Adrenal gland (tissue), 19 donors: ENCODE measurements at places on chromosomes 4 and X. TPM values are rescaled to one million over a fixed set of nuclear protein-coding genes. Genes with fewer than 3 reads are reported as not detected.

Gene SATL1
- 1.7 TPM for total RNA-seq

- H3K27ac ChIP-seq: no peak overlapping the region
- no peak for DNase-seq
- no peaks in the 10 kb centered on the region for H3K36me3 ChIP-seq
- no peak overlapping the region for H3K4me3 ChIP-seq
These were observed 136.0 kb upstream of the ARX start for GRCh38 chrX:25151749-25152148.

Gene CFI
- total RNA-seq: 79.9 TPM

GRCh38 chr4:73869130-73870055 is at the start of gene CXCL1:
CXCL1 (plus strand) TSS chr4:73869393; CDS start chr4:73869471, 78 bp downstream.
- DNase-seq: no peak
- no peak within 1 kb of the TSS for H3K4me3 ChIP-seq
- H3K36me3 ChIP-seq: no peaks in the 10 kb centered on the region
- H3K27me3 ChIP-seq: no peaks in the 10 kb centered on the region
- H3K27ac ChIP-seq: peak within 1 kb of the TSS; percentile 13

DNA sequence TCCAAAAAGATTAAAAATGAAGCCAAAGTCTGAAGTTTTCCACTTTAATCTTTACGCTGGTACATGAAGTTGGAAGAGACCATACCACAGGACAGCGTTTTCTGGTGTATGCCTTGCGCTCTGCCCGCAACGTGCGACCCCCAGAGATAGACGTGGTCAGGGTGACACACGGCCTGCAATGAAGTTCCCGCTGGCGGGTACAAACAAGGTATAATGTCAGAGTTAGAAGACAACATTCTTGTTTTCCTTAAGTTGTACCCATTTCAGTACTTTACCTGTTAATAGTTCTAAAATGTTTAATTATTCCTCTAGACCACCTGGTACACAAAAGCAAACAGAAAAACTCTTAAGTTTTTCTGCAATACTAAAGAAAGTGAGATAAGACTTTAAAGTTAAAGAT is 4.8 kb downstream of the HNRNPDL start:
- no peak overlapping the region for H3K27ac ChIP-seq
- no peak overlapping the region for H3K4me3 ChIP-seq
- peaks cover 13% of the 10 kb centered on the region for H3K4me1 ChIP-seq
- H3K27me3 ChIP-seq: no peaks in the 10 kb centered on the region

Gene HNRNPH2
- total RNA-seq: 46.0 TPM

- no peaks in the 10 kb centered on the region for H3K36me3 ChIP-seq
- H3K4me1 ChIP-seq: no peaks in the 10 kb centered on the region
- no peak for DNase-seq
- H3K27ac ChIP-seq: no peak overlapping the region
These were observed 37.0 kb upstream of the SMIM31 start for GRCh38 chr4:164716901-164717300.

GRCh38 chr4:53905941-53906377 is 158.4 kb downstream of the CHIC2 start:
- no peaks in the 10 kb centered on the region for H3K27me3 ChIP-seq
- peaks cover 13% of the 10 kb centered on the region for H3K4me1 ChIP-seq
- DNase-seq: peak; percentile 39
- H3K4me3 ChIP-seq: no peak overlapping the region
- H3K27ac ChIP-seq: no peak overlapping the region
- no peaks in the 10 kb centered on the region for H3K36me3 ChIP-seq

Gene RPS6KA3
- 41.9 TPM for total RNA-seq

GRCh38 chr4:182862921-182863320 is 54.3 kb downstream of the DCTD start:
- no peak overlapping the region for H3K4me3 ChIP-seq
- DNase-seq: no peak
- H3K27ac ChIP-seq: no peak overlapping the region

Gene HMX1
- total RNA-seq: not detected

GRCh38 chr4:14857981-14858380 is 144.3 kb upstream of the CPEB2 start:
- no peak overlapping the region for H3K27ac ChIP-seq
- H3K4me3 ChIP-seq: no peak overlapping the region
- no peaks in the 10 kb centered on the region for H3K4me1 ChIP-seq
- DNase-seq: no peak
- H3K36me3 ChIP-seq: no peaks in the 10 kb centered on the region

- no peak for DNase-seq
- no peaks in the 10 kb centered on the region for H3K27me3 ChIP-seq
- H3K36me3 ChIP-seq: no peaks in the 10 kb centered on the region
- H3K27ac ChIP-seq: no peak overlapping the region
- H3K4me3 ChIP-seq: no peak overlapping the region
These were observed 28.3 kb upstream of the HPGD start for GRCh38 chr4:174550541-174550940.

Gene NEUROG2
- not detected for total RNA-seq

- no peak for DNase-seq
- no peak overlapping the region for H3K27ac ChIP-seq
- H3K36me3 ChIP-seq: no peaks in the 10 kb centered on the region
- no peaks in the 10 kb centered on the region for H3K27me3 ChIP-seq
These were observed 244.1 kb downstream of the RAB28 start for GRCh38 chr4:13240066-13240465.

GRCh38 chrX:106401965-106402559 is 209.7 kb upstream of the RADX start:
- H3K36me3 ChIP-seq: no peaks in the 10 kb centered on the region
- H3K27me3 ChIP-seq: peaks cover 19% of the 10 kb centered on the region
- H3K4me3 ChIP-seq: no peak overlapping the region
- DNase-seq: no peak

GRCh38 chr4:20299515-20299914 is 47.8 kb downstream of the SLIT2 start:
- peaks cover 9% of the 10 kb centered on the region for H3K4me1 ChIP-seq
- no peak overlapping the region for H3K4me3 ChIP-seq
- no peaks in the 10 kb centered on the region for H3K27me3 ChIP-seq
- H3K36me3 ChIP-seq: no peaks in the 10 kb centered on the region
- no peak overlapping the region for H3K27ac ChIP-seq
- peak; percentile 19 for DNase-seq

Gene GPRASP1
- total RNA-seq: 20.1 TPM

DNA sequence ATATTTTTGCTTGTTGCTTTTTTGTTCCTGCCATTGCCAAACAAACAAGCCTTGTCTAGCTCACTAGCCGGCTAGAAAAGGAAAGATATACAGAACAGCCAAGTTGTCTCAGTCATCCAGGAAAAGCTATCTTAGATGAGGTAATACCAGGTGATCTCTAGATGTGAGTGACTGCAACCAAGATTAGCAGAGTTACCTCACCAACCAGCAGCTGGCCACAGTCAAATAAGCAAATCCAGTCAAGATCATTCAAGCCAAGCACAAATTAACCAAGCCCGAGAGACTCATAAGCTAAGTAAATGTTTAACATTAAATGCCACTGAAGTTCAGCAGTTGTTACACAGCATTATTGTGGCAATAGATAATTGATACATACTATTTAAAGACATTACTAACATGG is 108.6 kb downstream of the CENPC start:
- H3K4me1 ChIP-seq: no peaks in the 10 kb centered on the region
- H3K27ac ChIP-seq: no peak overlapping the region
- DNase-seq: no peak
- H3K36me3 ChIP-seq: no peaks in the 10 kb centered on the region

Gene GPR173
- 1.0 TPM for total RNA-seq

DNA sequence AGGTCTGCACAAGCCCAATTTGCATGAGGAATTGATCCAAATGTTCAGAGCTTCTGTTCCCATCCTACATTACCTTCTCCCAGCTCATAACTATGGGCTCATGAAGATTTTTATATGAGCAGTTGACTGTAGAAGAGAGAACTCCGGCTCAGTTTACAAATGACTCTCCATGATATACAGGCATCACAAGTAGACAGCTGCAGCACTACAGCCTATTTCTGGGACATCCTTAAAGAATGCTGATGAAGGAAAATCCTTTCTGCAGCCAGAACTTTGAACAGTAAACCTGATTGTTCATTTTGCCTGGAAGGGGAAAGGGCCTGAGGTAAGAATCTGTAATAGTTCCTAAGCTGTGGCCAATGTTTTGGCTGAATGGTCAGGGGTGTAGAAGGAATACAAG is 174.1 kb upstream of the CXCL13 start:
- H3K27ac ChIP-seq: no peak overlapping the region
- H3K27me3 ChIP-seq: no peaks in the 10 kb centered on the region
- no peaks in the 10 kb centered on the region for H3K36me3 ChIP-seq

DNA sequence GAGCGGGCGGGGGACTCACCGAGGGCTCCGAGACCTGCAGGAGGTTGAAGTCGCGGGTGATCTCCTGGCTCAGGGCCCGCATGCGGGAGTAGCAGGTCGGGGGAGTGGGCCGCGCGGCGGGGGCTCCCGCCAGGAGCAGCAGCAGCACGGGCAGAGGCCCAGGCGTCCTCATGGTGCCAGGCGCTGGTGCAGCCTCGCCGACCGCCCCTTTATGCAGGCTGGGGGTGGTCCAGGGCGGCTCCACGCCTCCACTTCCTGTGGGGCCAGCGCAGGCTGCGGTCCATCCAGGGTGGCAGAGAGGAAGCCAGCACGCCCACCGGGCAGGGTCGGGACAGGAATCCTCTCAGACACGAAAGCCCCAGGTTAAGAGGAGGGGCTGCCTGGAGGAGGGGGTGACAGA is at the start of gene CYTL1:
Gene CYTL1 (minus strand): TSS at position 185 of the 400 bp plus-strand sequence. CDS start 13 bp downstream, at position 172.
- peaks cover 8% of the 10 kb centered on the region for H3K27me3 ChIP-seq
- H3K4me1 ChIP-seq: no peaks in the 10 kb centered on the region
- H3K27ac ChIP-seq: no peak within 1 kb of the TSS
- DNase-seq: no peak
- no peak within 1 kb of the TSS for H3K4me3 ChIP-seq
- no peaks in the 10 kb centered on the region for H3K36me3 ChIP-seq

DNA sequence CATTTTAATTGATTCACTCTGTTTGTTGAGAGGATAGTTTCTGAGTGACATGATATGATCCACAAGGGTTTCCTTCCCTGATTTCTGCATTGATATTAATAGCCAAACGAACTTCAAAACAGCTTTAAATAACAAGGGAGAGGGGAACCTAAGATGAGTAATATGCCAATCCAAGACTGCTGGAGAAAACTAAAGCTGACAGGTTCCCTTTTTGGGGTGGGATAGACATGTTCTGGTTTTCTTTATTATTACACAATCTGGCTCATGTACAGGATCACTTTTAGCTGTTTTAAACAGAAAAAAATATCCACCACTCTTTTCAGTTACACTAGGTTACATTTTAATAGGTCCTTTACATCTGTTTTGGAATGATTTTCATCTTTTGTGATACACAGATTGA is 182.2 kb downstream of the AR start:
- no peaks in the 10 kb centered on the region for H3K4me1 ChIP-seq
- DNase-seq: no peak
- no peak overlapping the region for H3K4me3 ChIP-seq
- no peak overlapping the region for H3K27ac ChIP-seq
- peaks cover 4% of the 10 kb centered on the region for H3K27me3 ChIP-seq
- H3K36me3 ChIP-seq: no peaks in the 10 kb centered on the region

- H3K4me3 ChIP-seq: no peak overlapping the region
- no peak overlapping the region for H3K27ac ChIP-seq
- H3K36me3 ChIP-seq: no peaks in the 10 kb centered on the region
- no peak for DNase-seq
These were observed 15.3 kb downstream of the TMEM175 start for GRCh38 chr4:947491-947971.
